PC-9 (cell line): ENCODE measurements at places on chromosomes 4 and X. TPM values are rescaled to one million over a fixed set of nuclear protein-coding genes. Genes with fewer than 3 reads are reported as not detected.
A peak's percentile ranks its signal among the peaks of the same experiment; 100 is the strongest.

The STPG2 gene
- 0.35 TPM in 1 of 2 replicates, not detected in the other for total RNA-seq

The F9 gene
- total RNA-seq: not detected in 2 replicates

The GPAT3 gene
- 27.0 and 29.1 TPM in 2 replicates for total RNA-seq

- H3K4me1 ChIP-seq: peaks cover 20% of the 10 kb centered on the region
- H3K36me3 ChIP-seq: peaks cover 10% of the 10 kb centered on the region; the same call in 1 of the 2 replicates
- peak within 1 kb of the TSS; percentile 71 for H3K4me3 ChIP-seq
These were observed at the start of gene SLBP for GRCh38 chr4:1712216-1713002. Gene SLBP (minus strand): TSS chr4:1712319. CDS start chr4:1712188, 131 bp downstream.
